ENCODE measurements at places on chromosomes 3 and 15.

GRCh38 chr15:56208185-56208584 lies 35.5 kb downstream of the RFX7 start:
- DNase-seq, result no peak

- no peak for DNase-seq
Measured at GRCh38 chr3:133368371-133369067, 31.3 kb upstream of the BFSP2 start.

DNA sequence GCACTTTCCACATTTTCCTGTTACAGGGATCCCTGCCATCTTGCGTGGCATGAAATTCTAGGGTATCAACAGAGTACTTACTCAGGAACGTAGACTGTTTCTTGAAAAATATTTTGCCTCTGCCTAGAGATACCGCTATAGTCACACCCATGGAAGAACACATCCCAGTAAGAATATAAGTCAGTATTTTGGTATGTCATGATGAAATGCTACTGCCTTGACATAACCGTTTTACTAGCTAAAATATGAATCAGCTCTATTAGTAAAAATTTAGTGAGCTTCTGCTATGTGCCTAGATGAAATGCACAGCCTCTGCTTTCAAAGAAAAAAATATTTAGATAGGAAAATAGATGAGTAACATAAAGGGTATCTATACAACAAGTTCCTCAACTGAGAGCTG lies 276.4 kb downstream of the TBC1D5 start:
- no peak for DNase-seq

DNA sequence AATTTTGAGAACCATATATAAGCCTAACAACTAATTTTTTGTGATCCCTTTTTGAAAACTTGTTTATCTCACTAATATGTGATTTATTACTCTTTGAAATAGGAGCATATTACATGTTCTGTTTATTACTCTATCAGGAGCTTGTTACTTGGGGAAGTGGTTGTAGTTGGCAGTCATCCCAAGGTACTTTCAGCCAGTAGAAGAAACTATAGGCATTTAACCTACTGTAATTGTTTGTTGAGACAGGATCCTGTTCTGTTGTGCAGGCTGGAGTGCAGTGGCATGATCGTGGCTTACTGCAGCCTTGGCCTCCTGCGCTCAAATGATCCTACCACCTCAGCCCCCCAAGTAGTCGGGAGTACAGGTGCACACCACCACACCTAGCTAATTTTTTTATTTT lies 195.6 kb downstream of the TCF12 start:
- DNase-seq, result no peak

DNA sequence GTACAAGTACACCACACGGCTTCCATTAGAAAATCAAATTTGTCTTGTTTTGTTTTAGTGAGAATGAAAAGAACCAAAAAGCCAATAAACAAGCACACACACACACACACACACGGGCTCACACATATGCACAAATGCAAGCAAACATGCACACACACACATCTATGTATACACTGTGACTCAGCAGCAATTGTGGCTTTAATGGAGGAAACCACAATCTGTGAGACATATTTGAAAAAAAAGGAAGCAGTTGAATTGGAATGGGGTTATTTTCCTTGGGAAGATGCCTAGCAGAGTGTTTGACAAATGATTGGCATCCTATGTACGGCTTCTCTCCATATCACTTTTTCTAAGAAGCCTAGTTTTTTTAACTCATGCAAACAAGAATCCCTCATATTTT lies 201.1 kb upstream of the ARRDC4 start:
- DNase-seq, result no peak

DNA sequence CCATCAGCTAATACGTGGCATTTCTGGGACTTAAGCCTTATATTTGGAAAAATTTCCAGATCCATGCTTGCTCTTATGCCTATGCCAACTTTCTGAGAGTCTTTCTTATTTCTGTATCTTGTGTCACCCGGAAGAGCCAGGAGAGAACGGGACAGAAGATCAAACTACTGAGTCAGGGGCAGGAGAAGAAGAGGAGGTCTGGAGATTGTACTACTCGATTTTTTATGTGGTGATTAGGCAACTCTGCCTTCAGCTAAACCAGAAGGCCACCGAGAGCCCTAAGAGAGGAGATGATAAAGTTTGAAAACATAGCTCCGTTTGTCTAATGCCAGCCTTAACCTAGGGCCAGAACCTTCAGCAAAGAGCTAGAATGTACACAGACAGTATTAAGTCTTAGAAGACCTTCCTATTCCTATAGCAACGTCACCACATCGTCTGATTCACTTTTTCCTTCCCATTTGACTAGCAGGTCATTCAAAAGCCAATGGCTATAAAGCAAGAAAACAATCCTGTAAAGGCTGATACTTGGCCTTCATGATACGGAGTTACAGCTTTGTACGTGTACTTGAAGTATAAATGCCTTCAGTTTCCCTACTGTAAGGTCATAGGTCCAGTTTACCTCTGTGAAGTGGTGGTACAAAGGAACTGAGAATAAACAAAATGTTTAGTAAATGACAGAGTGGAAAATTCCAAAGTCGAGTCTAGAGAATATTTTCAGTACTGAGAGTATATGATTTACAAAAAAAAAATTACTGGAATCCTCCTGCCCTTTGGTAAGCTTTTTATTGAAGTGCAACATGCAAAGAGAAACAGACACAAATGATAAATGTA lies 96.1 kb upstream of the ICE2 start:
- no peak for DNase-seq

DNA sequence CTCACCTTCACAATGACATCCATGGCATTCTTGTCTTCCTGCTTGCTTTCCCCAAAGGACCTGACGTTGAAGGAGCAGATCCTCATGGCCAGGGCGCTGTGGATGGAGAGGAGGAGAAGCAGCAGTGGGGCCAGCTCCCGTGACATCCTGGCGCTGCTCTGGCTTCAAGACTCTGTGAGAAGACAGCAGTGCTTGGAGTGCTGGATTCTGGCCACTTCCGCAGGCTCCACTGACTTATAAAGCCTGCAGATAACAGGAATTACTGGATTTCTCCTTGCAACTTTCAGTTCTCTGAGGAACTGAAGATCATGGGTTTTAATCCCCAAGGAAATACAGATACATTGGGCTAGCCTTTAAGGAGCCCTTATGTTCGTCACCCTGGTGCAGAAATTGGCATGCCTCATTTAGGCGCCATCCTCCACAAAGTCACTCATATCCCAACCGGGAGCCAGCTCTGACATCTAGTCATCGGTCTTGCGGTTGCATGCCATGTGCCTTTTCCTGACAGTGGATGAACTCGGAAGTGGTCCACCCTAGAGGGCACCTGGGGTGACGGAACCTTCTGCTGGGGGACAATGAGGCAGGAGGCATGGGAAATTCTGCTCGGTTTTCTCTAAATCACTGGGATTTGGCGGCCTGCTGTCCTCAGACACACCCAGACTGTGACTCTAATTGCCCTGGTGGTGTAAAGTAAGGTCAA lies at the start of gene DNASE1L3:
Gene DNASE1L3, minus strand, starts transcription at position 212 of the 700 bp plus-strand sequence. Its CDS starts 66 bp downstream, at position 146.
- DNase-seq, result no peak

- DNase-seq, result no peak
Measured at GRCh38 chr3:102471001-102471400, 36.2 kb downstream of the ZPLD1 start.

DNA sequence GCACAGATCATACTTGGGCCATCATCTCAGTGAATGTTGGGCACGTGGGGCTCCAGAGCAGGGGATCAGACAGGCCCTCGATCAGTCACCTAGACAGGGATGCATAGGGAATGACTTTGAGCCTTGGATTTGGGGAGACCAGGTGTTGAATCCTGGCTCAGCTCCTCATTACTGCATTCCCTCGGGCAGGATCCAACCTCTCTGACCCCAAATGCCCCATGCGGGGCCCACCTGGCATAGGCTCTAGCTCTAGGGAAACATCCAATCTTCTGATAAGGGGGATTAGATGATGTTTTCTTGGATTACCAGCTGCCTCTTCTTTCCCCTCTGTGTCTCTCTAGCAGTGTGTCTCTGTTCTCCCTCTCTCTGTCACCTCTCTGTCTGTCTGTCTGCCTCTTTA lies 22.7 kb downstream of the LOXL1 start:
- DNase-seq, result no peak

DNA sequence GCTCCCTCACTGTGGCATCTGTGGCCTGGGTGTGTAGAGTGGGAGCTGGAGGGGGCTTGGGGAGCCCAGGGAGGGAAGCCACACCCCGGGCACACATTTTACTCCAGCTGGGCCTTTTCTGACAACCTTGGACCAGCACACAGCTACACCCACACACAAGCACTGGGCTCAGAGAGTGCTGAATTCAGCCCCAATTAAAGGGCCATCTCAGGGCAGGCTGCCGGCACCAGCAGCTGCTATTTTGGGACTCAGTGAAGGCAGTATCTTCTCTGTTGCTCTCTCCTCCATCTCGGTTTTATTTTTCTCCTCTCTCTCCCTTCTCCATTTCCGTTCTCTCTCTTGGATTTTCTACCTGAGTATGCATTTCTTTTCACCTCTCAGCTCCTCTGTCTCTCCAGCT lies 19.1 kb upstream of the TBC1D21 start:
- DNase-seq, result no peak

GRCh38 chr3:128575777-128576176 lies 74.8 kb downstream of the RPN1 start:
- DNase-seq, result no peak

GRCh38 chr15:67152429-67152828 lies 87.0 kb downstream of the SMAD3 start:
- no peak for DNase-seq

- no peak for DNase-seq
Measured at GRCh38 chr3:32410367-32411246, 19.0 kb downstream of the CMTM7 start.

DNA sequence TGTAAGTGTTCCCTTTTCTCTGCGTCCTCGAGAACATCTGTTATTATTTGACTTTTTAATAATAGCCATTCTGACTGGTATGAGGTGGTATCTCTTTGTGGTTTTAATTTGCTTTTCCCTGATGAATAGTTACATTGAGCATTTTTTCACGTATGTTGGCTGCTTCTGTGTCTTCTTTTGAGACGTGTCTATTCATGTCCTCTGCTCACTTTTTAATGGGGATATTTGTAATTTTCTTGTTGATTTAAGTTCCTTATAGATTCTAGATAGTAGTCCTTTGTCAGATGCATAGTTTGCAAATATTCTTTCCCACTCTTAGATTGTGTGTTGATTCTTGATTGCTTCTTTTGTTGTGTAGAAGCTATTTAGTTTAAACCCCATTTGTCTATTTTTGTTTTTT lies 179.2 kb downstream of the DOCK3 start:
- no peak for DNase-seq

GRCh38 chr3:127565711-127566110 lies 24.8 kb downstream of the TPRA1 start:
- no peak for DNase-seq

GRCh38 chr15:85515212-85515611 lies 134.8 kb downstream of the AKAP13 start:
- no peak for DNase-seq

Measured in NCI-H2107 (cell line).